ENCODE measurements at places on chromosomes 1 and 21.

DNA sequence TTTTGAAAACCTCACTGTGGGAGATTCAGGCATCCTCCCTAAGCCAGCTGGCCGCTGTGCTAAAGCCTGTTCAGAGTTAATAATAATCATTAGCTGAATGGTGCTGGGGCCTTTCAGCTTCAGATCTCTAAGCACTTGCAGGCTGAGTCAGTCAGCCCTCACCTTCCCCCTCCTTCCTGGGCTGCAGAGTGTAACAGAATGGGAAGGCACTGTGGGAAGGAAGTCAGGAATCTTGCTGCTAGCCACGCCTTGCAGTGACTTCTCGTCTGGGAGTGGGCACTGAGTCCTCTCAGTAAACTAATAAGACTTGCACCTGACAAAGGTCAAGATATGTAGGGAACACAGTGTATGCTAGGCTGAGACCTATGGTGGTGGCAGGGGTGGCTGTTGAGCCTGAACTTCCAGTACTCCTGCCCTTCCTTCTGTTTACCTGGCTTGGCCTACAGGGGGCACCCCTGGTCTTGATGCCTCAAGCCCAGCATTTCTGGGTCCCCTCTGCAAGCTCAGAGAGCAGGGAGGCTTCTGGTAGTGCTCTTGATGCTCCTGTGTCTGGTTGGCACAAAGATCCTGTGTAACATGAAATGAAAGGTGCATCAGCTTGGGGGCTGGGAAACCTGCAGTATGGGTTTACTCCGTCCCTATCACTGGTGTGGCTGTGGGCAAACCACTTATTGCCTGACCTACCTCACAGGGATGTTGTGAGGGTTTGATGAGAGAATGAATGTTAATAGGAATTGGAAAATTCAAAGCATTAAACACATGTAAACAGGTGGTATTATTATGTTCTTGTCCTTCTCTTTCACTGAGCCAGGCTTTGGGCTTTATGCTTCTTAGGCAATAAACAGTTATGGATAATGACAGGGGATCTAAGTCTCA is 6.0 kb downstream of the CYB561D1 start:
- DNase-seq = peak; percentile 44

- no peak for DNase-seq
Observed at GRCh38 chr21:46056450-46056903, 41.4 kb upstream of the COL6A2 start.

DNA sequence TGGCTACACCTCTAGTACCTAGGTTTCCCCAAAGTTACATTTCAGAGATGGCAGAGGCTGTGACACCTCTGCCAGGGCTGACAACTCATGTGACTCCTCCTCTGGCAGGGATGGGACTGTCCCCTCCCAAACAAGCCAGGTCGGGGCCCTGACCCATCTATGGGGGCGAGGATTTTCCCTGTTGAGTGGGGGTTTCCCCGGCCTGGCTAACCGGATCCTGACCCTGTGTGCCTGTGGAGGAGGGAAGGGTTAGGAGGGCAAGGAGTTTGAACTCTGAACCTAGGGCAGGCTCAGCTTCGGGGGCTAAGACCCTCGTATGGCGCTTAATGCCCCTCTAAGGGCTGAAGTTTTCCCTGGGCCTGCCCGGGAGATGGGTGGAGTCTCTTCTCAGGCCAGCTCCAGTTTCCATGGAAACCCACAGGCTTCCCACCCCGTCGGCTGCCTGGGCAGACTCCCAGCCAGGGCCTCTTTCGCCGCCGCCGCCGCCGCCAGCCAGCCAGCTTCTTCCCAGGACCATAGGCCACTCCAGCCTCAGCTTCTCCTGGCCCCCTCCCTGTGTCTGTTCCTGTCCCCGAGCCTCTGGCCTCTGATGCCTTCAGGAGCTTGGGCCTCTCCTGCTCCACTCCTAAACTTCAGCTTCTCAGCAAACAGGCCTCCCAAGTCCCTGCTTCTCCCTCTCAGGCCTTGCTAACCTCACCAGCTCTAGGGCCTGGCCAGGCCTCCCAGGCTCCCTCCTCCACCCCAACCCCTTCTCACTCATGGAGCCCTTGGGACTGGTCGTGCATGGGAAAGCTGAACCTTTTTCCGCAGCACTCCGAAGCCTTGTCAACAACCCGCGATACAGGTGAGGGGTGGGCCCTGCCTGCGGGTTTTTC is at the start of gene BTBD19:
Gene BTBD19 (plus strand): TSS at position 461 of the 875 bp plus-strand sequence. CDS start 298 bp downstream, at position 759.
- DNase-seq = peak; percentile 75

DNA sequence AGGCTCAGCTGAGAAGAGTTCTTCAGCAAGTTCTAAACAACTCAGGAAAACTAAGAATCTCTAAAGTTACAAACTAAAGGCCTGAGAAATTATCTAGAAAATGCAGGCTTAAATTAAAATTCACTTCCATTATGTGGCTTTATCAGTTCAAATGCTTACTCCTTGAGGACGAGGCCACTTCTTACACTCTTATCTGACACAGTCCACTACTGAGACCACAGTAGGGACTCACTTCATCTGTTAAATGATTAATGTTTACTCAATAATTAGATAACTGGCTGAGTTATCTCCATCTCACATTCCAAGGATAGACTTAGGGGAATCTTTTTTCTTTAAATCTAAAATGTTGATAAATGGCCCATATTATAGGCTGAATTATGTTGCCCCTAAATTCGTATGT is 1.6 kb downstream of the C1orf141 start:
- no peak for DNase-seq

DNA sequence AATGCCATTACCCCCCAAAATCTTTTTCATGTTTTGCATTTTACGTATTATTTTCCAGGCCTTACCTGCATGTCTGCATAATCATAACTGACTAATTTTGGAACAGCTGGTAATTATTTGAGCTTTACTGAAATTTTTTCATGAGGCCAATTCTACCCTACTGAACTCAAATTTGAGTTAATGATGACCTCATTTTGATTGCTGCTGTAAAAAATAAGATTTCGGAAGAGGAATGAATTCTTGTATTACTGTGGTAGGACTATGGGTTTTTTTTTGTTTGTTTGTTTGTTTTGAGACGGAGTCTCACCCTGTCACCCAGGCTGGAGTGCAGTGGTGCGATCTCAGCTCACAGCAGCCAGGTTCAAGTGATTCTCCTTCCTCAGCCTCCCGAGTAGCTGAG is 2.6 kb upstream of the METTL18 start:
- DNase-seq = no peak

DNA sequence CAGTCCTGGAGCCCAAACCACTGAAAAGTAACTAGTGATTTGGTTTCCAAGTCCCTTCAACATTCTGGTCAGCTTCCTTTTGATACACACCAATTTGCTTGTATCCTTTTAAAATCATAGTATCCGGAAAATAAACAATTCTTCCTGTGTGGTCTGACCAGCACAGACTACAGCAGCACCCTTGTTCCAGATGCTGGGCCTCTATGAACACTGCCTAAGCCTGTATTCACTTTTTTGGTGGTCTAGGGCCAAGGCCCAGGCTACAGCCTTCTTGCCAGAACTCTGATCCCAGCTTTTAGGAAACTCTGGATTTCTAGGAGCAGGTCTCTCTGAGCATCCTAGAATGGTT is 801 bp upstream of the DDAH1 start:
- no peak for DNase-seq

GRCh38 chr1:234550341-234551031 is 59.5 kb downstream of the IRF2BP2 start:
- DNase-seq = no peak

DNA sequence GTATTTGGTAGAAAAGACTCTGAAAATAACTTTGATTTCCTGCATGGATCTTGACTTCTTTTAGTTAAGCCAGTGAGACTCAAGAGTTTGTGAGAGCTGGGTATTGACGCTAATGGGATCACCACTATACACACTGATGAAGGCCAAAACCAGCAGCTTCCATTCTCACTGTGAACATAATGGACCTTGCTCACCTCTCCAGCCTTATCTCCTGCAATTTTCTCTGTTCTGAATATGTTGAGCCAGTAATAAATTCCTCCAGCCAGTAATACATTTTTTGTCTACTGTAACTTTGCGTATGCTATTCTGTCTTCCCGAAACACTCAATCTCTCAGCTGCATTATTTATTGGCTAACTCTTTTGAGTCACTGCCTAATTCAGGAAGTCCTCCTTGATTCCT is 111.6 kb upstream of the PPP2R5A start:
- no peak for DNase-seq

DNA sequence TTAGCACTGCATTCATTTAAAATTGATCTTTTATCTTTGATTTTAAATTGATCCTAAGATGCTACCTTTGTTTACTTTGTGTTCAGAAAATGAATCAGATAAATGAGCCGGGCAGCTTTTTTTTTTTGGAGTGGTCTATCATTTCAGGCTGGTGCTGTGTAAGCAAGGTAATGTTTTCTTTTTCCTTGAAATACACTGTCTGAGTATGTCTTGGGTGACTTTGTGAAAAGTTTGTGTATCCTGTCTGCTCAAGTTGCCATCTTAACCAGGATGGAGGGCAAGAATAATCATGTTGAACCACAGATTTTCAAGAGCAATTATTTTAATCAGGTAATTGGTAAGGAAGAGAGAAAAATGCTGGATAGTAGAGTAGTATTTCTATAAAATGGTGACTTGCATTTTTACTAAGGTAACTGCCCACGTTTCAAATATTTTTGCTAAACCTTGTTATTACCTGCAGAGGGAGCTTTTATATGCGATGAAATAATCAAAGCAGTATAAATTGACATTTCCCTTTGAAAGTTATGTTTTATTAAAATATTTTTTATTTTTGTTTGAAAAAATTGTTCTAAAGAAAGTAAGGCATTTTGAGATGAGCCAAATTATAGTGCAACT is 11.1 kb downstream of the ADGRL2 start:
- no peak for DNase-seq

DNA sequence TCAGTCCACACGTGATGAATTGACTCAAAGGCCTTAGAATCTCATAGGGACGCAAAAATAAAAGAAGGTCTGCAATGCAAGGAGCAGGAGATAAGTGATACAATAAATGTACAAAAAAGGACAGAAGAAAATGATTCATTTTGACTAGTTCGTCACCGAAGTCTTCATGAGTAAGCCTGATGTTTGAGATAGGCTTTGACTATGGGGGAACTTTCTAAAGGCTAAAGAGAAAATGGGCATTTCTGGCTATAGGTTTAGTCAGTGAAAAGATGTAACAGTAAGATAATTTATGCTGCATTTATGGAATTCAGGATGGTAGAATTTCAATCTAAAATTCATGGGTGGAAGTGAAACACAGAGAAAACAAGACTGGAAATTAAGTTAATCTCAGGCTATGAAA is 163.0 kb downstream of the ADGRL4 start:
- no peak for DNase-seq

- DNase-seq = no peak
Observed at GRCh38 chr1:205477759-205478247, 22.0 kb upstream of the BLACAT1 start.

DNA sequence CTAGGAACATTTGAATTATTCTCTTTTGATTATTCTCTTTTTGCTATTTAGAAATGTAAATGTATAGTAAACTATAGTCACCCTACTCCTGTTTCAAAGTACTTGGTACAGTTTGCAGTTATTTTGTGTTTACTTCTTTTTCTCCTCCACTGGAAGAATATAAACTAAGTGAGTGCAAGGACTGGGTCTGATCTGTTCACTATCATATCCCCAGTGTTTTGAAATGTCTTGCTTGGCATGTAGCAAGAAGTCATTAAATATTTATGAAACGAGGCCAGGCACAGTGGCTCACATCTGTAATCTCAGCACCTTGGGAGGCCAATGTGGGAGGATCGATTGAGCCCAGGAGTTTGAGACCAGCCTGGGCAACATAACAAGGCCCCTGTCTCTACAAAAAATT is 35.8 kb upstream of the PODN start:
- DNase-seq = no peak

DNA sequence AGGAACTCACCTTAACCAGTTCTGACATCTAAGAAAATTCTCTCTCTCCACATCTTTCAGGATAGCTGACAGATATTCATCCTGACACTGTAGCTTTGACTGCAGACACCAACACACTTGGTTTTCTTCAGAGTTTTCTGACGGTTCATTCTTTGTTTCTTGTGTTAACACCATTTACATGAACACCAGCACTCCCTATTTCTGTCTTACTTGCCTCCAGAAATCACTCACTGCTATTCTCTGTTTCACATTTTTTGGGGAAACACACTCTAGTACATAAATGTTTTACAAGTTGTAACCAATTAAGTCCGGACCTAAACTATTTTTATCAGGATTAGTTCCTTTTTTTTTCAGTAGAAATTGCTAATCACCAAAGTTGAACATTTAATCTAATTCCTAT is 15.4 kb downstream of the FLVCR1 start:
- no peak for DNase-seq

DNA sequence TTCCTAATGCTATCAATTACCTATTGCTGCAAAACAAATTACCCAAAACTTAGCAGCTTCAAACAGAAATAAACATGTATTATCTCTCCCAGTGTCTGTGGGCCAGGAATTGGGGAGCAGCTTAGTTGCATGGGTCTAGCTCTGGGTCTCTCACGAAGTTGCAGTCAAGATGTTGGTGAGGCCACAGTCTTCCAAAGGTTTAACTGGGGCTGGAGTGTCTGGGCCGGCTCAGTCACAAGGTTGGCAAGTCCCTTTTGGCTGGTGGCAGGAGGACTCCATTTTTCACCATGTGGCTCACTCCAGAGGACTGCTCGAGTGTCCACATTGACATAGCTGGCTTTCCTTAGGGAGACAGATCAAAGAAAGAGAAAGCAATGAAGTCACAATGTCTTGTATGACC is 5.0 kb upstream of the LRP8 start:
- no peak for DNase-seq

GRCh38 chr1:35058988-35059387 is 20.2 kb upstream of the ZMYM1 start:
- DNase-seq = no peak

DNA sequence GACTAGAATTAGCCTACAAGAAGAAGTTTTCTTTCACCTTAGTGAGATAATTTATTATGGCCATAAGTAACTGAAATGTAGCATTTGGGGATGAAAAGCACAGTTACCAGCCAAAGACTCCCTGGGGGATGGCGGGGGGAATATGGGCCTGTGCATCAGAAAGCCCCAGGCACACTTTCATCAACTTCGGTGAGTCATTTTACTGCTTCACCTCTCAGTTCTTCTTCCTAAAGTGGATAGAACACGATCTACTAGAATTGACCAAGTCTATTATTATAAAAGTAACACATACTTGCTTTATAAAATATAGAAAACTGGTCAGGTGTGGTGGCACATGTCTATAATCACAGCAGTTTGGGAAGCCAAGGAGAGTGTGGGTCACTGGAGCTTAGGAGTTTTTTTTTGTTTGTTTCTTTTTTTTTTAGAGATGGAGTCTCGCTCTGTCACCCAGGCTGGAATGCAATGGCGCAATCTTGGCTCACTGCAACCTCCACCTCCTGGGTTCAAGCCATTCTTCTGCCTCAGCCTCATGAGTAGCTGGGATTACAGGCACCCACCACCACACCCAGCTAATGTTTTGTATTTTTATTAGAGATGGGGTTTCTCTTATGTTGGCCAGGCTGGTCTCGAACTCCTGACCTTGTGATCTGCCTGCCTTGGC is 141.8 kb downstream of the ZZZ3 start:
- no peak for DNase-seq

DNA sequence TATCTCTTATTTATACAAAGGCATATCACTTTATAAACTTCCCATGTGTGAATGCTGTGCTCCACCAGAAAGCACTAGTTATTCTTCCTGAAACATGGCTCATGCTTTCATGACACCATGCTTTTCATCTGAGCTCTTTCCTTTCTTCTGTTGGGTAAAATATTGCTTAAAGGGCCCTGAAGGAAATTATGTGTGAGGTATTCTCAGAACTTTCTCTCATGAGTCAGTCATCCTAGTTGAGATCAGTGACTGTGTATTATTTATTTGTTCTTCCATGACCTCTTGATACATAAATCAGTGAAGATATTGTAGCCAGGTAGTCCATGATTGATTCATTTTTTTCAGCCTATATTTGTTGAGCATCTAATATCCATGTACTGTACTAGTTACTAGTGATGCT is 54.8 kb downstream of the CYP2J2 start:
- no peak for DNase-seq
